CD4-positive, alpha-beta T cell treated with Interferon alpha-2 for 1 hour (primary cell): ENCODE measurements at places on chromosomes 5 and 9.

DNA sequence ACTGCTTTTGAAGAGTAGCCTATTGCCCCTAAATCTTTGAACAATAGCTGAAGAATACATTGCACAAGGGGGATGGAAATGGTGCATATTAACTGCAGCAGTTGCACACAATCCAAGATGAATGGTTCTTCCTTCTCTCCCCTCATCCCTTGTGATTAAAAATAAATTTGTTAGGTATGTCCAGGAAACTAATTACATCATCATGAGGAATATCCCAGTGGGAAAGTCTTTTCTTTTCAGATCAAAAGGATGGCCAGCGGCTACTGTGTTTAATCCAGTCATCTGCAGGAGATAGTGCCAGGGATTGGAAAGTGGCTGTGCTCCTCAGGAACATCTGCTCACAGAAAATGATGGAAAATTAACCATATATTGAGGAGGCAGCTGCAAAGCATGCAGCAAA lies 508.4 kb upstream of the SEMA6A start:
- no peak for DNase-seq

GRCh38 chr5:40260361-40260760 lies 419.4 kb upstream of the PTGER4 start:
- DNase-seq, result no peak

DNA sequence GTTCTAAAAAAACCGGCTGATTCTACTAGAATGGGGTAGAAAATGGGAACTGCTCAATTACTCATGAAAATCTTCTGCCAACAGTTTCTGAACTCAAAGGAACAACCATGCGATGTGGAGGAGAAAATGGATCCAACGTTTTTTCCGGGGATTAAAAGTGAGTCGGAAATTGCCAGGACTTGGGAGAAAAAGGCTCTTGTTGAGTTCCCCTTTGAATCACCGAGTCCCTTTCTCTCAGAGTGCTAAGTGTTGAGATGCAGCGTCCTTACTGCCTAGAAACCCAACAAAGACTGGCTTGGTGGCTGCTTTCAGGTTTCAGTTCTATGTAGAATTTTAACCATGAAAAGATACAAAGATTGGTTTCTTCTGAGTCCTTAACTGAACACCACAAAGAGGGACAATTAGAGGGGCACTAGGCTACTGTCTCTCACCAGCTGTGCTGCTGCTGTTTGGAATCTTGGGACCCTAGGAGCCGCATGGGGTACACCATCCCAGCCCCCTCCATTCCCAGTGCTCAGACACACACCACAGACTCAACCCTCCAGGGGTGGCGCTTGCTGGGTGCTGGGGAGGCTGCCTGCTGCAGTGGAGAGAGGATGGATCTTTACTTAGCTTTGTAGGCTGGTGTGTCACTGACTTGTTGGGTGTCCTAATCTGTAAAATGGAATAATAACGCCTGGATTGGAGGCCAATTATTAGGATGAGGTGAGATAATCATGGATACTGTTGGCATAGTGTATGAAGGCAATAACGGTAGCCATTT lies 21.5 kb upstream of the NEUROG1 start:
- no peak for DNase-seq

DNA sequence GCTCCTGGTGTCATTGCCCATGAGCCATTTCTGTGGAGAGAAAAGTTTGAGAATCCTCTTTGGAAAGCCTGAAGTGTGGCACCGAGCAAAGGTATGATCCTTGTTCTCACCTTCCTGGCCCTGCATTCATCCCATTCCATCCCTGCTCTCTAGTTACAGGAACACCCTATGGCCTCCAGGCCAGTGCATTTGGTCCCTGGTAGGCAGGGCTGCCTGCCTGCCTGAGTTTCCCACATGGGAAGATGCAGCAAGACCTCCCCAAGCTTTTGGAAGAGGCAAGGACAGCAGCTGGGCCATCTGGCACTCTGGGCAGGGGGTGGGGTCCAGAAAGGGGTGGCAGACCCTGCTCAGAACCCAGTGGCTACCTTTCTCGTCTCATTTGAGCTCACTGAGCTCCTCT lies 24.5 kb downstream of the IGIP start:
- no peak for DNase-seq

DNA sequence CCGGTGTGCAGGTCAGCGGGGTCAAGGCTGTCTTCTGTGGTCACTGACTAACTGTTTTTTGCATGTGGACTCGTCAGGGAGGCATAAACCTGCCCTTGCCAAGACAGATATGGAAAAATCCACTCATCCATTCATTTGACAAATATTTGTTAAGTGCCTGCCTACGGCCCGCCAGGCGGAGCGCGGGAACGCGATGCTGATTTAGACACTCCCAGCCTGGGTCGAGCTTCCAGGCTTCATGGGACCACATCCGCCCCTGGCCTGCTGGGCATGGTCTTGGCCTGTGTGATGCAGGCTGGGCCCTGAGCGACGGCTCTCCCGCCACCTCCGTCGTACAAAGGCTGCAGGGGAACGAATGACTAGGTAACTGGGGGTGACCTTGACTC lies 18.1 kb downstream of the MYMK start:
- DNase-seq, result no peak

DNA sequence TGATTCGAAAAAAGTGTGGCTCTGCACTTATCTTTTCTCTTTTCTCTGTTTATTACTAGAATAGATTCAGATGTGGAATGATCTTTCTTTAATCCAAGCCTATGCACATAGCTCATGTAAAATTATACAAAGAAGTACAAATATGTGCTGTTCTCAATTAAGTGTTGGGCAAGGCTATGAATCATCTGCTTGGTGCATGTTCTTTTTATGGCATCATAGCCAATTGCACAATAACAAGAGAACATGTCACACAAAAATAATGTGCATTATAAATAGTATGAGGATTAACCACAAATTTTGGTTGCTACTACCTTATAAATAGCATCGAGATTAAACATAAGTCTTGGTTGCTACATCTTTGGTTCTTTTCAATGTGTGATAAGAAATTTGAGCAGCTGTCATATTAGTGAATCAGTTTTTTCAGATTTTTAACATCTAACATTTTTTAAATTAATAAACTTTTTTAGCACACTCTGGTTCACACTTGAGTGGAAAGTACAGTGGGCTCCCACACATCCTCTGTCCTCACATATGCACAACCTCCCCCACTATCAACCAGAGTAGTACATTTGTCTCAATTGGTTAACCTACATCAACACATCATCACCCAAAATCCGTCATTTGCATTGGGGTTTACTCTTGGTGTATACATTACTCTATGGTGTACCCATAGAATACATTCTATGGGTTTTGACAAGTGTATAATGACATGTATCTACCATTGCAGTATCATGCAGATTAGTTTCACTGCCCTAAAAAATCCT lies 6.8 kb upstream of the RECK start:
- no peak for DNase-seq

GRCh38 chr5:20157089-20157488 lies 169.1 kb upstream of the CDH18 start:
- DNase-seq, result no peak

GRCh38 chr9:33295571-33295970 lies 5.3 kb downstream of the NFX1 start:
- DNase-seq, result no peak

- DNase-seq, result no peak
Observed at GRCh38 chr5:33037076-33037475, 326.0 kb downstream of the NPR3 start.

GRCh38 chr9:2109069-2109650 lies 94.0 kb downstream of the SMARCA2 start:
- no peak for DNase-seq

GRCh38 chr5:157323107-157323706 lies 57.3 kb downstream of the CYFIP2 start:
- no peak for DNase-seq

- DNase-seq, result no peak
Observed at GRCh38 chr5:141867139-141867538, 11.1 kb downstream of the PCDH1 start.

DNA sequence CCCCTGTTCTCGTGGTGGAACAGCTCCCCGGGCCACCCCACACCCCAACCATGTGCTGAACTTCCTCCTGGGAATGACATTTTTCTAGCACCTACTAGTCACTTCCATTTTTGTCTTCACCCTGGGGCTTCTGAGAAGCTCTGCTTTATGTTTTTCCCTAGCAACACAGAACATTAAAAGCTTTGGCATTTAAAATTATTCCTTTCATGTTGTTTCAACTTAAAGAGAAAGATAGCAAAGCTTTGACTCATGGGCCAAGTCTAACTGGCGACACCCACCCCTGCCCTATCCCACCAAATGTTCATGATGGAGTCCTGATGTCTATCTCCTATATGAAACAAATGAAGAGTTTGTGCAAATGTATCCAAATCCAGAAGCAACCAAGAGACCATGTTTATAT lies 22.4 kb downstream of the BOD1 start:
- DNase-seq, result no peak

DNA sequence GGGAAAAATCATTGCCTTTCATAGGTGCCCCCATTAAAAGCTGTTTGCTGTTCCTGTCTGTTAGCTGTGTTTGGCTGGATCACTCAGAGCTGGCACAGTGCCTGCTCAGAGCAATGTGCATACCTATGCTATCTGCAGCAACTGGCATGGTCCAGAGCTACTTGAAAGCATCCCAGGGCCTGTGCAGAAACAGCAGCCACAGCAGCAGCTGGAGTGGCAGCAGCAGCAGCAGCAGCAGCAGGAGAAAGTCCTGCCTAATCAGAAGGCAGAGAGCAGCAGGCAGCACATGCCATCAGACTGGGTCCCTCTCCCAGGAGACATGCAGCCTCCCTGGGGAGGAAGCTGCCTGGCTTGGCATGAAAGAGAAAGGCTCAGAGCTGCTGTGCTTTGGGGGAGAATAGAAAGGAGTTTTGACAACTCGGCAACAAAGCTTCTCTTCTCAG lies 243.8 kb upstream of the WWC1 start:
- no peak for DNase-seq

- DNase-seq, result no peak
Observed at GRCh38 chr5:159906943-159907342, 9.3 kb upstream of the ADRA1B start.

- DNase-seq, result no peak
Observed at GRCh38 chr9:126584611-126585010, 29.1 kb upstream of the LMX1B start.

GRCh38 chr5:60700416-60700757 lies 421 bp upstream of the DEPDC1B start:
- no peak for DNase-seq

- DNase-seq, result no peak
Observed at GRCh38 chr9:8484597-8485191, 685.1 kb upstream of the DMAC1 start.

- no peak for DNase-seq
Observed at GRCh38 chr5:173328844-173329490, 753 bp upstream of the STC2 start.

DNA sequence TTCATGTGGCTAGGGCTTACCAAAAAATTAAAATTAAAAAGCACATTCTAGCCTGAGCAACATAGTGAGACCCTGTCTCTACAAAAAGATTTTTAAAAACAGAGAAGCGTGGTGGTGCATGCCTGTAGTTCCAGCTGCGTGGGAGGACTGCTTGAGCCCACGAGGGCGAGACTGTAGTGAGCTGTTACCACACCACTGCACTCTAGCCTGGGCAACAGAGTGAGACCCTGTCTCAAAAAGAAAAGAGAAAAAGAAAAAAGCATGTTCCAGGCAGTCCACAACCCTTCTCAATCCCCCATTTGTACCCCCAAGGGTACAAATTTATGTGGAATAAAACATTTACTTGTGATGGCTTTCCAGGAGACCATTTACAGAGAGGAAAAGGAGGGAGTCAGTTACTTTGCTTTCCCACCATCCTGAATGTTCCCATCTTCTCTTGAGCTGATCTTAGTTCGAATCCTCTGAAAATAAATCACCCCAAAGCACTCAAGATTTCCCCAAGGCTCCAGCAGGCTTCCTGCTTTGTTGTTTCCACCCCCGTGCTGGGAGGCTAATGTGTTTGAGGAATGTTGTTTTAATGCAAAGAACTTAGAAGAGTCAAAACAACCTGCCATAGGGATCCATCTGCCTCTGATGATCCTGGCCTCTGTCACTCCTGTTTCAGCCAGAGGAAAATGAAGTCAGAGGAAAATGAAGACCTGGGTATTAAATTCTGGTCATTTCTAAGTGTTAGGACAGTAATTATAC lies 384.7 kb downstream of the BNC2 start:
- no peak for DNase-seq

DNA sequence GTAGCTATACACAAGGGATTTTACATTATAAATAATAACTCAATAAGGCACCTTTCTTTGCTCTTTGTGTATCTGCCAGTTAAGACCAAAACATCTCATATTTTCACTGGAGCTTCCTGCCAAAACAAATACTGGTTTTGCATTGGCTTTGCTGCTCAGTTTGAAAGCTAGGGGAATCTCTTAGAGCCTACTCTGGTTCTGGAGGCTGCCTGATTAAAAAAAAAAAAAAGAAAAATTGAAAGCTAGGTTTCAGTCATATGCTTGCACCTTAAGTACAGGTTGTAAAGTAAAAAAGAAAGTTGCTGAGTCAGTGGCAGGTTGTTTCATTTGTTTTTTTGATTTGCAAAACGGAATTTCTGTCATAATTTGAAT lies 2.3 kb downstream of the DENND4C start:
- peak; percentile 26 for DNase-seq

DNA sequence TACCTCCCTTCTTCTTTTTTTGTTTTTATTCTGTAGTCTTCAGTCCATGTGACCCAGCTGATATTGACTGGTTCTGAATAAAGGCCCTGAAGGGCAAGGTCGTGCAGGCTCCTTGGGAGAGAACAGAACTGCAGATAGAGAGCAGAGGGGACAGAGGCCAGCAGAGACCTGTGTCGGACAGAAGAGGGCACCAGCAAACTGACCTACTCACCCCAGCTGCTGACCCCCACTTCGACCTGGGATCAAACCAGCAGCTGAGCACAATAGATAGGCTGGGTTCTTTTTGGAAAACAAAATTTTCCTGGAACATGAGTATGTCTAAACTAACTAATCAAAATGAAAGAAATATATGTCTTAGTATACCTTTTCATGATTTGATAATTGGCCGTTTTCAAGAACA lies 695.1 kb downstream of the NR2F1-AS1 start:
- no peak for DNase-seq

- no peak for DNase-seq
Observed at GRCh38 chr5:42419294-42419693, 3.9 kb upstream of the GHR start.

- DNase-seq, result no peak
Observed at GRCh38 chr5:2658447-2658846, 93.0 kb downstream of the IRX2 start.

DNA sequence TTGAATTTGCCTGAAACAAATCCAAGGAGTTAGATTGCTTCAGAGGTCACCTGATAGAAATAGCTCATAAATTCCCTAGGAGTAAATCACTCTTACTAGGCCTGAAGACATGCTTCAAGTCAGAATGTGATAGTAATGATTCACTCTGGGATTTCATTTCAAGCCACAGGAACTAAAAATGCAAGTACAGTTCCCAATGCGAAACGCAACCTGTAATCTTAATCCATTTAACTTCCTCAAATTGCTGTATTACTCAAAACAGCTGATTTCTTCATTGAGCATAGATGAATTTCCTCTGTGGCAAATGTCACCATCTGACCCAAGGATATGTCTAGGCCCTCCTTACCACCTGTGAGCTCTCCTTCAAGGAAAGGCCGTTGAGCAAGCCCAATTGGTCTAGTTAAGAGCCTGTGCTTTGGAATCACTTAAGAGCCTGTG lies 32.1 kb upstream of the IL6ST start:
- DNase-seq, result no peak
